Left forelimb (tissue), 1 donor: ENCODE measurements at places on chromosomes 3 and 15.

DNA sequence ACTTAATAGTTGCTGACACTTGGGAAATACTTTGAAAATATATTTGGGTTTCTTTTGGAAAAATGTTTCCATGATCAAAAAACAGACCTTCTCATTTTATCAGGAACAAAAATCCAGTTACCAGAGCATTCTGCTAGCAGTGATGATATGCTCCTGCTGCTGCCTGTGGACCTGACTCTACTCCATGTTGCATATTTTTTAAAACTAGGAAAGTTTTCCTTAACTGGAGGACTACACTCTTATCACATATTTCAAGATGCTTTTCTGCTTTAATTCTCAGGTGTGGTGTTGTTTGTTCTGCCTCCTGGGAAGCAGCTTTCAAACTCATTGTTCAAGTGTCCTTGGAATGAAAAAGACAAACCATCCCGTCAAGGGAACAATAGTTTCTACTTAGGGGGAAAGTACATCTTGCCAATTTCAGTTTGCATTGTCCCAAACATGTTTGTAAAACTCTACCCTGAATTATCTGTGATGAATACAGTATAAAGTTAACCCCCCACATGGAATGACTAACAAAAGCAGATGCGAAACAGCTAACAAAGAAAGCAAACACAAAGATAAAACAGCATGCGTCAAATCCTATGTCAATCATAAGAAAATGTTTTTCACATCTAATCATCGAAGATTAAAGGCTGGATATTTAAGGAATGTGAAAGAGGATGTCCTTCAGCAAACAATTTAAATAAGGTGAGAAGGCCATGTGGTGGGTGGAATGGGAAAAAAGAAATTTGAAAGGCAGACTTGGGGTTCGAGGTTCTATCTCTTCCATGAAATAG lies 40.1 kb upstream of the PSMD6 start:
- no peak for DNase-seq

GRCh38 chr3:120368172-120368571 lies 19.0 kb upstream of the LRRC58 start:
- DNase-seq: no peak

DNA sequence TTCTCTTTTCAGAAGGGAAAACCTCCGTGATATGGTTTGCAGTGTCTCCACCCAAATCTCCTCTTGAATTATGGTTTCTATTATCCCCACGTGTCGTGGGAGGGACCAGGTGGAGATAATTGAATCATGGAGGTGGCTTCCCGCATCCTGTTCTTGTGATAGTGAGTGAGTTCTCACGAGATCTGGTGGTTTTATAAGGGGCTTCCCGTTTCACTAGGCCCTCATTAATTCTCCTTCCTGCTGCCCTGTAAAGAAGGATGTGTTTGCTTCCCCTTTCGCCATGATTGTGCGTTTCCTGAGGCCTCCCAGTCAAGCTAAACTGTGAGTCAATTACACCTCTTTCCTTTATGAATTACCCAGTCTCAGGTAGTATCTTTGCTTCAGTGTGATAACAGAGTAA lies 692.7 kb upstream of the GRM7 start:
- no peak for DNase-seq

DNA sequence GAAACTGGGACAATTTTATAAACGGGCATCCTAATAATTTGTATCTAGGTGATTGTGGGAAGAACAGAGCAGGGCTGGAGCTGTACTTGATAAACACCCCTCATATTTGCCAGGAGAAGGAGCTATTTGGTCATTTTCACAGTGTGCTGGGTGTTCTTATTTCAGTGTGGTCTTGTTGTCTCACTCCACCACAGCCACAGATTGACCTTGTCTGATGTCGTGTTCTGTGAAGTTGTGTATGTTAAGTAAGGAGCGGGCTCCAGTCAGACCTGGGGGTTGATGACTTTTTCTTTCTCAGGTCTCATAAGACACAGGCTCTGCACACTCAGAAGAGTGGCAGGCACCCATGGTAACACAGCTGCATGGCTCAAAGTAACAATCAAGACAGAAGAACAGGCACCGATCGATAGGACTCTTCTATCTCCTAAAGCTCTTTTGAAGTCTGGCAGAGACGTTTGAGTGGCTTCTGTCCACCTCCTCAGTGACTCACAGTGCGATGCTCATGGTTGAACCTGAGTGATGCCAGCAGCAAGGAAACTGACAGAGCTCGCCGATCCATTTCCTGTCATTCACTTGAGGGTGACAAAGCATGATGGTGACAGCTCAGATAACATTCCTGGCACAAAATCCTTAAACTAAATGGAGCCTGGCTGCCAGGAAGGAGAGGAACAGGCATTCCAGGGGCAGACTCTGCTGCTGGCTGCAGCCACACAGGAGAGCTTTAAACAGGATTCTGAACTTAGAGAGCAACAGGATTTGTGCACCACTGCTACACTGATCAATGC lies 20.8 kb downstream of the DPH3 start:
- no peak for DNase-seq

DNA sequence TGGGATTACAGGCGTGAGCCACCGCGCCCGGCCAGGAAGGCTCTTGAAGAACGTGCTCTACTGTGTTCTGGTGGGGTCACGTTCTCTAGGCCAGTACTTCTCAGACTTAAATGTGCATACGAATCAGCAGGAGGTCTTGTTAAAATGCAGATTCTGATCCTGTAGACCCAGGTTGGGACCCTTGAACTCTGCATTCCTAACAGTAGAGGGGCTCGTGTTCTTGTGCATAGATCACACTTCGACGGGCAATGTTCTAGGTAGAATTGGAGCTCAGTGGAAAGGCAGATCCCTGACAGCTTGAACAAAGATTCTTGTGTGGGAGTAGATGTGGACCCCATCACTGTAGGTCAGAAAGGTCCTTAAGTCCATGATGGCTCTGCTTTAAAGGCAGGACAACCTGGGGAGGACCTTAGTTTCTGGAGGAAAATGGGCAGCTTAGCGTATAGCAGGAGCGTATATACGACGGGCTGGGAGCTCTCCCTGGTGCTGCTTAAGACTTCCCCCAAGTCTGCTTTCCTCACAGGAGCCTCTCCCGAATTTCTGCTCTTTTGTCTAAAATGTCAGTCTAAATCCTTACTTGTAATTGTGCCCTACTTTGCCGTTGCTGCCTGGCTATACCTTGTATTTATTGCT lies 16.9 kb upstream of the FAM81A start:
- DNase-seq: no peak

GRCh38 chr3:171511450-171511849 lies 51.2 kb upstream of the TNIK start:
- no peak for DNase-seq

DNA sequence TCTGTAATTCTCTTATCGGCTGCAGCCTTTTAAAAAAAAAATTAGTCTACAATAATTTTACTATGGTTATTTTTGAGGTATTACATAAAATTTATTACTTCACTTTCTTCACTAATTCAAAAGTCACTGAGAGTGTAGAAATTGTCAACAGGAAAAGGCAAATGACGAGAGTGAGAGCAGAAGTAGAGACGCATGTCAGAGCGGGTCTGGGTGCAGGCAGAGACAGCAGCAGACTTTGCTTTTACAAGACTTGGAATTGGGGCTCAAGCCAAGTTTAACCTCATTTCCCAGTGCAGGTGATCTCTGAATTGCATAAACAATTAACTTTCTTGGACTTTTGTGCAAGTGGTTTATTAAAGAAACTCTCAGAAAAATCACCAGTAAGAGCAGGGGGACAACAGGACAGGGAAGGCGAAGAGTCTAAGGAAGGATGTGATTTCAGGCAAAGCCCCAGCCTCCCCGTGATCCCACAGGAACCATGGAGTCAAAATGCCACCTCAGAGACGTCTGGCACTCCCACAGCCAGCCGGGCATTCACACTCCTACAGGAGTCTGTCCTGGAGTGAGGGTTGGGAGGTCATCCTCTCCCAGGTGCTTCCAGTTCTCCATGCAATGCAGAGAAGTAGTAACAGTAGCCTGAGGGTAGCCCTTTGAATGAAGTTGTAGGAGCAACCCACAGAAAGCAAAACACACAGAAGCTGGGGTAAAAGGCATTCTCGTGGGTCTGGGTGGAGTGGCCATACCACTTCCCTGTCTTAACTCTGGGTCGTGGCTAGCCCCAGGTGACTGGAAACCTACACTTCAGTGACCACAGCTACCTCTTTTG lies 274.0 kb upstream of the TGFBR2 start:
- no peak for DNase-seq

GRCh38 chr3:129116482-129116946 lies 5.1 kb downstream of the RAB43 start:
- DNase-seq: no peak

DNA sequence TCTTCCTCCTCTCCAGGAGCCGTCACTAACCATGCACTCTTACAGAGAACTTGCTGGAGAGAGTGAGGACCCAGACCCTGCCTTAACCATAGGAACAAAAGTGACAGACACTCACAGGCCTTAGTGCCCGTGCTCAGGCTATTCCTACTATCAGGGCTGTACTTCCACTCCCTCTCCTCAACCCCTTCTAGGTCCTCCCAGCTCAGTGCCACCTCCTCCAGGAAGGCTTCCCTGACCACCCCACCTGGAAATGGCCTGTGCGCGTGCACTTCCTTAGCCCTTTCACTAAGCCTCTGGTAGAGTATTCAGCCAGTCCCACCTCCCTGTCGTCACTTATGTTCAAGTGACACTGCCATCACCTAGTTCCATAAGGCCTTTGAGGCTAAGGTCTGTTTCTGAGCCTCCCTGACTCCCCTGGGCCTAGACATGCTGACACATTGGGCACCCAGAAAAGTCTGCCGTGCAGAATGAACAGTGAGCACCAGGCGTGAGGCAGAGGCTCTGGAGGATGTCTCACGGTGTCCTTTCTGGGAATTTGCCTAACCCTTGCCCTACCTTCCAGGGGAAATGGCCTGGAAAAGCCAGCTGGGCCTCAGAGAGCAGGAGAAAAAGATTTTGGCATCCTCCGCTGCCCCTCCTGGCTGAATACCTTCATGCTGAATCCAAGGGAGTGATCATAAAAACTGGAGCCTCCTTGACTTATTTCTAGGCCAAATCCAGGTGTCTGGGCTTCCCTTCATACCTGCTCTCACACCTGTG lies 108.6 kb upstream of the SMAD3 start:
- DNase-seq: no peak

DNA sequence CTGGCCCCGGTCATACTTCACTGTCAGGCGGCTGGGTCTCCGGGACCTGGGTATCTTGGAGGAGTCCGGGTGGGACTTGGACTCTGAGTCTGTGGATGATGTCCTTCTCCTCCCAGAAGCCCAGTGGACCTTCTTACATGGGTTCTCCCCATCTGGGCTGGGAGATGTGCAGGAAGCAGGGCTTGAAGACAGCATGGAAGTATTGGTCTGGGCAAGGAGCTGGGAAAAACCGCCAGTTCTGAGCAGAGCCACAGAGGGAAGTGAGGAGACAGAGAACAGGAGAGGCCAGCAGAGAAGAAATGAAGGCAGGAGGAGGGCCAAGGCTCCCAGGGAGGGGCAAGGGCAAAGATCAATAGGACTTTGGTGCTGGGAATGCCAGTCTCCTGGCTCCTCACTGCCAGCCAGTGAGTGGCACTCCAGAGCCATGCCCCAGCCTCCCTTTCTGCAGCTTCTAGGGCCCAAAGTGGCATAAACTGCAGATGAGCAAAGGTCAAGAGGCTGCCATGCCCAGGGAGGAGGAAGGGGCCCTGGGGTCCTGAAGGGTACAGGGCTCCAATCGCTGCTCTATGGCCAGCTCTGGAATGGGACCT lies at the start of gene PPP1R14D:
TSS of gene PPP1R14D (minus strand) at position 262 of the 590 bp plus-strand sequence. CDS start at position 195, 67 bp downstream.
- no peak for DNase-seq

GRCh38 chr3:15102836-15103235 lies 3.9 kb upstream of the RBSN start:
- DNase-seq: no peak

DNA sequence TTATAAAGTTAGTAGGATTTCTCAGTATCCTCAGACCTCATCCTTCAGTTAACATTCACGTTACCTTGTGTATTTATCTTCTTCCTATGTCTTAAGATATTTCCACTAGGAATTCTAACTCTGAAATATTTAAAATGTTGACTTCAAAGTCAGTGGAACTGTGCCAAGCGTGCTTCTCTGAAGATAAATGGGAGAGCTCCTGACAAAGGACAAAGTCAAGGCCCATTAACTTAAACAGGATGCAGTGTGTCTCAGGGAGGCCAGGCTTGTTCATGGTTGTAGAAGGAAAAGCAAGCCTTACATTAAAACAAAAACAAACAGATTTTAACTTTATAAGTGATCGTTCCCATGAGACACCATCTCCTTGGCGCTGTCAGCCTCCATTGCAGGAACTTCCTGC lies 41.5 kb downstream of the ABHD17C start:
- no peak for DNase-seq

DNA sequence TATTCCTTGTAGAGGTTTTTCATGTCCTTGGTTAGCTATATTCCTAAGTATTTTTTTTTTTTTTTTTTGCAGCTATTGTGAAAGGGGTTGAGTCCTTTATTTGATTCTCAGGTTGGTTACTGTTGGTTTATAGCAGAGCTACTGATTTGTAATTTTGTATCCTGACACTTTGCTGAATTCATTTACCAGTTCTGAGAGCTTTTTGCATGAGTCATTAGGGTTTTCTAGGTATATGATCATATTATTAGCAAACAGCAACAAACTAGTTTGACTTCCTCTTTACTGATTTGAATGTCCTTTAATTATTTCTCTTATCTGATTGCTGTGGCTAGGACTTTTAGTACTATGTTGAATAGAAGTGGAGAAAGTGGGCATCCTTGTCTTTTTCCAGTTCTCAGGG lies 737.4 kb downstream of the ZNF385D start:
- DNase-seq: no peak

DNA sequence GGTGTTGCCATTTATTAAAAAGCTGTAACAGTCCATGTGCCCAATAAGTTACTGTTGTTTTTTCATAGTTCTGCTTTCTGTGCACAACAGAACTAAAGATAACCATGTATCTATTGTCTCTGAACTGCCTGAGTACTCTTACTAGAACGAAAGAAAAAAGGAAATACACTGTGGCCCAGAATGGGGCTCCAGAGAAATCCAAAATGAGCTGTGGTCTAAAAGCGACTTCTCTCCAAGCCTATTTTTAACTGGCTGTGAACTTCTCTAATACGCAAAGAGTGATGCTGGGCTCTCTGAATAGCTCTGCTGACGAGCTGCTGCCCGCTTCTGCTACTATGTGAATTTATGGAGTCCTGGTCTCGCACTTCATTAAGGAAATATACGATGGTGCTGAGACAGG lies 56.2 kb upstream of the LPP start:
- no peak for DNase-seq

DNA sequence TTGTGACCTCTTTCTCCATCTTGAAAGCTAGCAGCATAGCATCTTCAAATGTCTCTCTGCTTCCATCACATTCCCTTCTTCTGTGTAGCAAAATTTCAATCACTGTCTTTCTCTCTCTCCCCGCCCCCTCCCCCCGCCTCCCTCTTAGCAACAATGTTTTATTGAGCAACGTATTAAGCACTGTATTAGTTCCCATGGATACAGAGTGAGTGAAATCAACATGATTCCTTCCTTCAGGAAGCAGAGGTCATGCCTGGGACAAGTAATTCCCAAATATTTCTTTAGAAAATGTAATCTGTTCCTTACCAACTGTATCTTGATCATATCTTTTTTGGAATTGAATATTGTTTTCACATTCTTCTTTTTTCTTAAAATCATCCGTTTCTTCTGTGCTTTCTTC lies 373.7 kb upstream of the NECTIN3 start:
- no peak for DNase-seq
